Breast epithelium (tissue), 4 donors: ENCODE measurements at places on chromosomes 4 and X.

DNA sequence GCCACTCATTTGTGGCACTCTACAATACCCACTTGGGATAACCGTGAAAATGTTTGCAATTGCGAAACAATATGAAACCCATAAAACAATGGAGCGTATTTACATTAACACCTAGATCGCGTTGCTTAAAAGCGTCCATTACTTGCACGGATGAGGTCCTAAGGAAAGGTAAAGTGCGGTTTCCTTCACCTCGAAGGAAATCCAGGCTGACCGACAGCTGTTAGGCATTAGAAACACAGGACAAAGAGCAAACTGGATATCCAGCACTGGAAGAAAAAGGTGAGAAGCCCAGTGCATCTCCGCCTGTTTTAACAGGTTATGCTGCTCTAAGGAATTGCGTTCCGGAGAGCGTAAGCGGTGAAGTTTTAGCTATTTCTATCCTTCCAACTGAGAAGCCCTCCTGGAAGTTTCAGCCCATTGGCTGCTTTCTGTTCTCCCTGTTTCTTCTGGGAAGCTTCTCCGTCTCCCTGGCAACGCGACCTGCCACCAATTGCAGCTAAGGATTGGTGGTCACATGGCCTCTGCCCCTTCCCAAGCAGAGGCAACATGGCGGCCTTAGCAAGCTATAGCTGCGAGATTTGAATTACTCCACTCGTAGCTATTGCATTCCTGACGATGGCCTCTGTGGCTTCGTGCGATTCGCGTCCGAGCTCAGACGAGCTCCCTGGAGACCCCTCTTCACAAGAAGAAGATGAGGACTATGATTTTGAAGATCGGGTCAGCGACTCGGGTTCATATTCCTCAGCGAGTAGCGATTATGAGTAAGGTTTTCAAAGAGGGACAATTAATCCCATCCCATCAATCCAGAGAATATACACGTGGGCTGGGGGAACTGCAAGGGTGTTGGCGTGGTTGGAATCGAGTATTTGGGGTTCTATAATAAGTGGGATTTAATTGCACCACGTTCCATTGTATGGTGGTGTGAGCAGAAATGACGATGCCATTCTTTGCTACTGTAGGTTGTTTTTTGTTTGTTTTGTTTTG is at the start of gene INTU:
TSS of gene INTU (plus strand) at position 538 of the 984 bp plus-strand sequence. CDS start at position 616, 78 bp downstream.
- DNase-seq: peak; percentile 92

GRCh38 chrX:49877397-49878101 is 1.7 kb upstream of the USP27X start:
- no peak for DNase-seq

- DNase-seq: no peak
Observed at GRCh38 chrX:54786967-54787366, 11.1 kb downstream of the ITIH6 start.

- no peak for DNase-seq
Observed at GRCh38 chr4:78002260-78002659, 54.9 kb upstream of the FRAS1 start.

DNA sequence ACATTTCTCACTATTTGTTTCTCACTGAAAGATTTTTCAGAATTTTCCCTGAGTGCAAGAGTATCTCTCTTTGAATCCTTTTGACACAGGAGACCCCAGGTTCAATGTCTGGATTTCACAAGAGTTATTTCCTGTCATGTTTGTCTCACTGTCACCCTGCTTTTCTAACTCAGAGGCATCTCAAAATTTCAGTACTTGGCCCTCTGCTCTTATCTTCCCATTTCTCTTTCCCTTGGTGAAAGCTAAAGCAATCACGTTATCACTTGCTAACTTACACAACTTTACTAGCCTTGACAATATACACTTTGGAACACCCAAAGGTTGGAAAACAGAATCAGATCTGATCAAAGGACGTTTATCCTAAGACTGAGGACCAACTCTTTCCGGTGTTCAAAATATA is 17.3 kb downstream of the IGSF1 start:
- no peak for DNase-seq

DNA sequence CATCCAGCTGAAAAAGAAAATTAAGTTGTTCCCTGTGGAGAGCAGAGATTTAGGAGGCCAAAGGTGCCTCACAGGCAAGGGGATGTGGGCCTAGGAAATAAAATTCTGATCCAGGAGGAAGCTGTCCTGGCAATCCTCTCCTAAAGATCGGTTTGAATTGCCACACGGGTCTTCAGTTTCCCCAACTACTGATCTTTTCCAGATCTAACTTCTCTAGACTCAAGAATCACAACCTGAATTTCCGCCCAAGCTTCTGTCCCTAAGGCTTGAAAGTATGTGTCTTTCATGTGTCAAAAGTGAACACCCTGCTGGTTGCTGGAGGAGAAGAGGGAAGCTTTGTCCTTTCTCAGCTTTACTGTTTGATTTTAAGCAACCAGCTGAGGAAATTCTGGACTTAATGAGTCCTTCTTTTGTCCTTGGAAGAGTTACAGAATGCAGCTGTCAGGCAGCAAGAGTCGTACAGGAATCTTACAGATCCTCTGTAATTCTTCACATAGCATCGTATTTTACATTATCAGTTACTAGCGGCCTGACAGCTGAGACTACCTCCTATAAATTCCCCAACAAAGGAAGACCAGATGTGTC is 93.8 kb downstream of the INPP4B start:
- no peak for DNase-seq

DNA sequence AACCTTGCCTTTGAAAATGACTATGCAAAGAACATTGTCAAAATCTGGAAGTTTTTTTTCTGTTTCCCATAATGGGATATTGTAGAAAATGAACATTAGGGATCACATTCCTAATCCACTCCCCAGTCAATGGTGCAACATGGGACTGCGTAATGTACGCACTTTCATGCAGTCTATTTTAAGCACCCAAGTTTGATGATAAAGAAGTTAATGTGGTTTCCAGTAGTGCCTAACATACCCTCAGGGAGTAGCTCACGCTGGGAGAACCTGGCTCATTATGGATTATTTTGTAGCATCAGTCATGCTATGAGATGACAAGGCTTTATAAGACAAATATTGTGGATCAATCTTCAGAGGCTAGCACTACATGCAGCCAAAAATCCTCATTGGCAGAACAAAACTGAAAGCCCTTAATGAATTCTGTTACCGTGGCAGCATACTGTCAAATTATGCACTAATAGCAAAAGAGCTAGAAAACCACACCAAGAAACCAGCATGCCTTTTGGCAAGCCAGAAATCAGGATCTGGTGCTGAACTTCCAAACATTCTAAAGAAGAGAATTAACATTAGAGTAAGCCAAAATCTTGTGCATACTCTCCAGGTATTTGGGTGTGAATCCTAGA is 1392.8 kb upstream of the TENM3 start:
- no peak for DNase-seq
